NCI-H1417 treated with DMSO at 0.1 percent for 48 hours (cell line): ENCODE measurements at places on chromosomes 3 and 15.
A peak's percentile ranks its signal among the peaks of the same experiment; 100 is the strongest.

DNA sequence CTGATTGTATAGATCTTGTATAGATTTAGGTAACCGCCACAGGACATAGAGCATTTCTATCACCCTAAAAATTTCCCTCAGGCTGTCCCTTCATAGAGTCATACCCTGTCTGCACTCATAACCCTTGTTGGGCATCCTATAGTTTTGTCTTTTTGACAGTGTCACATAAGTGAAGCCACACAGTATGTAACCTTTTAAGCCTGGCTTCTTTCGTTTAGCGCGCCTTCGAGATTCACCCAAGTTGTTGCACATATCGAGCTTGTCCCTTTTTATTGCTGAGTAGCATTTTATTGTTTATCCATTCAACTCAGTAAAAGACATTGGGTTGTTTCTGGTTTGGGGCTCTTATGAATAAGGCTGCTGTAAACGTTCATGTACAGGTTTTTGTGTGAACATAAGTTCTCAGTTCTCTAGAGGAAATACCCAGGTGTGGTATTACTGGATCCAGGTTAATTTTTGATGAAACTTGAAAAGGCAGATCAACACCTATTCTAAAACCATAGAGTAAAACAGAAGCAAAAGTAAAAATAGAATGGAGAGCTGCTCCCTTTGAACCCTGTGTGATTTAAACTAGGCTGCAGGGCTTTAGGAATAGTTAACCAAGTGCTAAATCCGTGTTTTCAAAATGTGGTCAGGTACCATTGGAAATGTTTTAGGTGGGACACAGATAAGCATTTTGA, 49.5 kb downstream of the CD86 start:
- no peak for DNase-seq

DNA sequence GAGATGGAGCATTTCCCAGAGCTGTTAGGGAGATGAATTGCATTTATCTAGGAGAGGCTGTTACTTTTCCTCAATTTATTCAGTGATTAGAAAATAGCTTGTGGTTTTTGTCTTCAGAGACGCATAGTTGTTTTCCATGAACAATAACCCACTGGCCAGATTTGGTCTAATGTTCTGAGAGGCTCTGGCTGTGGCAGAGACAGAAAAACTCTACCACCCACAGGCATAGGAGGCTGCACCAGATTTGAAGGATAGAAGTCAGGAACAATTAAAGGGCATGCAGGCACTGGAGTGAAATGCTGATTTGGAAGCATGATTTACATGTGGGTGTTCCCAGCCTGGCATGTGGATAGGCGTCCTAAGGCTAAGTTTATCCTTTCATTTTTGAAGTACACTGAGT, 143.5 kb downstream of the NFKBIZ start:
- no peak for DNase-seq

GRCh38 chr3:178109691-178110090, 426.5 kb upstream of the KCNMB2 start:
- no peak for DNase-seq

GRCh38 chr15:45259796-45260195, 7.8 kb downstream of the SLC28A2 start:
- no peak for DNase-seq

DNA sequence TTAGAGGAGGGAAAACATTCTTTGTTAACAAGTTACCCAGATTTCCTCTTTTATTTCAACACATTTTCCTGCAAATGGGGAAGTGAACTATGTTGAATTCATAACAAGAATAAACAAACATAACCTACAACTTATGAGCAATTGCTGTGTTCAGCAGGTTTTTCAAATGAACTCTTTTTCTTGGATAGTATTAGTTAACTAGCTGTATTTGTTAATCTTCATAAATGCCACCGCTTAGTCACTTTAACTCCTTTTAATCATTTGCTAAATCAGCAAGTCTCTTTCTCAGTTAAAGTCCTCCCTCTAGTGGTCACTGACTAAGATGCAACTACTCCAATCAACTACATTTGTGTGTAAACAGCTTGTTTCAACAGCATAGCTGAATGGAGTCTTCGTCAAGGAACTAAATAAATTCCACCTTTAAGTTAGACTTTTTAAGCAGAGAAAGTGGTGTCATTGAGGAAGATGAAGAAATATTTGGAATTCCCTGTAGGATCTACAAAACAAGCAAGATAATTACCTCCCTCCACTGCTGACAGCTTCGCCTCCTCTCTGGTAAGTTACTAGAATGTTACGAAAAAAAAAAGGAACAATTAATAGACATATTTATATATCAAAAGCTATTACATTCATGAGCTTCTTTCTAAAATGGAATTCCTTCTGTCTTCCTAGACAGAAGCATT, 1122.0 kb downstream of the ROBO1 start:
- peak; percentile 41 for DNase-seq

DNA sequence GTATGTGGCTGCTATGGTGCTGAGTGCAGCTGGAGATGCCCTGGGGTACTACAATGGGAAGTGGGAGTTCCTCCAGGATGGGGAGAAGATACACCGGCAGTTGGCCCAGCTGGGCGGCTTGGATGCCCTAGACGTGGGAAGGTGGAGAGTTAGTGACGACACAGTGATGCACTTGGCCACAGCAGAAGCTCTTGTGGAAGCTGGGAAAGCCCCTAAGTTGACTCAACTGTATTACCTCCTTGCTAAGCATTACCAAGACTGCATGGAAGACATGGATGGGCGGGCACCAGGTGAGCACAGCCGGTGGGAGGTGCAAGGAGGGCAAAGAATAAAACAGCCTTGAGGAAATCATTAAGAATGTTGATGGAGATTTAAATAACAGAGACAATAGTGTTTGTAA, 2.9 kb downstream of the ADPRH start:
- DNase-seq: no peak

DNA sequence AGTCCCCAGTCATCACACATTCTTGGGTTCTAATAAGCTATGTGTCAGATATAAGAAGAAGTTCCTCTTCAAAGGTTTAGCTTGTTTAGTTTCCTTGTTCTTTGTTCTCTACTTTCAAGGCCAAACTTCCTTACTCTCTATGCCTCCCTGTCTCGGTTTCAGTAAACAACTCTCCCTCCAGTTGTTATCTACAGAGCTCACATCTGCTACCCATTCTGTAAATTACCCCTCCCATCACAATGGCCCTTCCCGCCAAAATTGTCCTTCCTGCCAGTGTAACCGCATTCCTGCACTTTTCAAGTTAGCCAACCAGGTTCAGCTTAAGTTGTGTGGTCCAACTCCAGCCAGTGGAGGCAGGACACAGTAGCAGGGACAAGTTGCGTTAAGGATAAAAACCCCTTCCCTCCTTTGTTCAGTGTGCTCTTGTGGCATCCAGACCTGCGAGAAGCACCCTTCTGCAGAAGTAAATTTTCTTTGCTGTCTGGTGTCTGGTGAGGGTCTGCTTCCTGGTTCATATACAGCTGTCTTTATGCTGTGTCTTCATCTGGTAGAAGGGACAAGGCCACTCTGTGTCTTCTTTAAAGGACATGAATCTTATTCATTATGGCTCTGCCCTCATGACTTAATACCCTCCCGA, 342.1 kb upstream of the GRM7 start:
- DNase-seq: no peak

GRCh38 chr3:64456674-64457073, 231.1 kb downstream of the ADAMTS9 start:
- DNase-seq: no peak

DNA sequence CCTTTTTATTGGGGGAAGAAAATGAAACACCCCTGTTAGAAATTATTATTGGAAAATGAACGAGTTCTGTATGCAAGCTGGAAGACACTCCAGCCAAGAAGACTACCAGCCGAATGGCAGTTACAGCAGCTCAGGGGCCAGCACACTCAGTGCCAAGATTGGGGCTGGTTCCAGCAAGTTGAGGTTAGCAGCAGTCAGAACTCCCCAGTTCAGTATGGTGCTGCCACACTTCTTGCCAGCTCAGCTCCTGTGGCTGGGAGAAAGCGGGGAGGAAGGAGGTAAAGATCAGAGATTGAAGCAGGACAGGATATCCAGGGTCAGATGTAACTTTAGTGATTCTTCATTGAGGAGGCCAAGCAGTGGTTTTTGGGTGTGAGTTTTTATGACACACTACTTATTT, 280.2 kb upstream of the NR2E3 start:
- DNase-seq: no peak

DNA sequence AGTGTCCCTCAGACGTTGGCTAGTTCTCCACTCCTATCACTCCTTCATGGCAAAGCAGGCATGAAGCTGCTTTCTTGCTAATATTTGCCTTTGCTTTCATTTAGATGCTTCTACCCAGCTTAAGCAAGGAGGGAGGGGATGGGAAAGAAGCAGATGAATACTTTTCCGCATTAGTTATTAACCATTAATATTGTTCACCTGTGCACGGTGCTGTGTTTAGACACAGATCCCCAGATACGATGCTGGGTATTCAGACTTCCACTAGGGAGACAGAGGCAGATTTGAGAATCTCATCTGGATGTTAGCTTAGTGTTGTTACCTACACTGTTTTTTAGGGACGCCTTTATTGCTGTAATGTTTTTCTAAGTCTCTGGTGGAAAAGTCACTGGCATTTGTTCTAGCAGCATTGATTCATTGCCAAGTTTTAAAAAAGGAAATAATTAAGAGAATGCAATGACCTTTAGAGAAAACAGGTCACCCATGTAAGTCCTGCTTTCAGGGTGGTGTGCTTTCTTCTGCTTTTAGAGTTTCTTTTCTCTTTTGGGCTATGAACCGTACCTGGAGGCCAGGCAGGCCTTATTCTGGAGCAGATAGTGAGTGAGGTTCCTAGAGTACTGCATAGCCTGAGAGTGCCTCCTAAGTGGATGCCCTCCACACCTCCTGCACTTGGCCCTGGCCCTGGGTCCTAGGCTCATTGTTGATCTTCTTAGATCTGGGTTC, 55.5 kb downstream of the MYZAP start:
- no peak for DNase-seq

GRCh38 chr15:22978691-22979237, 1.4 kb downstream of the CYFIP1 start:
- no peak for DNase-seq

GRCh38 chr3:53850895-53851294, 4.5 kb downstream of the IL17RB start:
- no peak for DNase-seq

DNA sequence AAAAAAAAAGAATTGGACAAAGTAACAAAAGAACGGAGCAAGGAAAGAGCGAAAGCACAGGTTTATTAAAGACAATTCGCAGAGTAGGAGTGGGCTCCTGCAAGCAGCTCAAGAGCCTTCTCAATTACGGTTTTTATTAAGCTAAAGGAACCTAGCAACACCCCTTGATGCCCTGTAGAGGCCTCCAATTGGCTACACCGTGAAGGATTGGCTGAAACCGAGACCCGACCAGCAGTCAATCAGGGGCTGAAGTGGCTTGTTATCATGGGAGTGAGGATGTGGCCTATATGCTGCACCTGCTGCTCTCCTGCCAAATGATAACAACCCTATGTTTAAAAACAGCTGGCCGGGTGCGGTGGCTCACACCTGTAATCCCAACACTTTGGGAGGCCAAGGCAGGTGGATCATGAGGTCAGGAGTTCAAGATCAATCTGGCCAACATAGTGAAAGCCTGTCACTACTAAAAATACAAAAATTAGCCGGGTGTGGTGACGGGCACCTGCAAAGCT, 20.4 kb upstream of the AP3B2 start:
- no peak for DNase-seq

- DNase-seq: no peak
Observed at GRCh38 chr15:88049506-88049905, 207.0 kb downstream of the NTRK3 start.

DNA sequence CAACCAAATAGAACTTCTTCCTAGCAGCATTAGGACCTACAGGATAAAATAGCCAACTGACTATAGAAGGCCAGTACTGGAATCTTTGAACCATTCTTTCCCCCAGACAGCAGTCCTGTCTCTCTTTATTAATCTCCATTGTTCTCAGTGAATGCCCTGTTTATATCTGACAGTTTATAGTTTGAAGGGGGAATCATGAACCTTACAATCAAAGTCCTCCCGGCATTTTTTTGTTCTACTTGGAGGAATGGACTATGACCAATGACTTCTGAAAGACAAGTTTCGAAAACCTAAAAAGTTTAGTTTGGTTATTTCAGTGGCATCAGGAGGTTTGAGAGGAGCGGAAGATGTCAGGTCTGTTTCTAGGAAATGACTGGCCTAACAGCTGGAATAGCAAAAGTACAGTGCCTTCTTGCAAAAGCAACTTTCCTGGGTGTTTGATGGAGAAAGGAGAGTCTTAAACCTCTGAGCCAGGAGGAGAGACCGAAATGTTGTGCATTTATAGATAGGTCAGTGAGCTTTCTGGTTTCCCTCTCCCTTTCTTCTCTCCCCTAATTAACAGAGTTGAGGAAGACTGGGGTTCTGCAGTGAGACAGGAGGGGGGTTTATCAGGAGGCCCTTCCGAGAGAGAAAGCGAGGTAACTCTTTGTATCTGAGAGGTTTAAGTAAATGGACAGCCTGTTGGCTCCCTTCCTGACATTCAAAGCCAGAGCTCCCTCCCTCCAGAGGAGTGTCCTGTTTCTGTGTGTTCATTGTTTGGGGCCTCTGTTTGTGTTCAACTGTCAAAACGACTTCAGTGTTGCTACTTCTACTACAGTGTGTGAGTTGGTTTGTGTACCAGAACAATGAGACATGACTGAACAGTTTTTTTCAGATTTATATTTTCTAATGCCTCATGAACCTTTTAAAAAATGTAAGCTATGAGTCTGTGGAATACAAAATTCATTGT, 383.0 kb upstream of the RARB start:
- no peak for DNase-seq

DNA sequence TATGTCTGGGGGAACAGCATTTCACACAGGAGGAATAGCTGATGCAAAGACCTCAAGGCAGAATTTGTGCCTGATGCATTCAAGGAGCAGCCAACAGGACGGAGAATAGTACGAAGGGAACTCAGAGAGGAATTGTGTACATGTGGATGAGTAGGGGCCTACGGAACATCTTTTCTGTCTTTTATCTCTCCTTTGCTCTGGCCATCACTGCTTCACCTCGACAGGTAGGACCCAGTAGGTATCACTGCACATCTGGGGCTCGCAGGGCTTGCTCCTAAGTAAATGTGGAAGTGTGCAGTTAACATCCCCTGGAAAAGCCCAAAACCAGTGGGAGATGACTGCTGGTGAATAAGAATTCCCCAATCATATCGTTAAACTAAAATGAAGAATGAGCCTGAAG, 56.4 kb upstream of the POU1F1 start:
- DNase-seq: no peak

DNA sequence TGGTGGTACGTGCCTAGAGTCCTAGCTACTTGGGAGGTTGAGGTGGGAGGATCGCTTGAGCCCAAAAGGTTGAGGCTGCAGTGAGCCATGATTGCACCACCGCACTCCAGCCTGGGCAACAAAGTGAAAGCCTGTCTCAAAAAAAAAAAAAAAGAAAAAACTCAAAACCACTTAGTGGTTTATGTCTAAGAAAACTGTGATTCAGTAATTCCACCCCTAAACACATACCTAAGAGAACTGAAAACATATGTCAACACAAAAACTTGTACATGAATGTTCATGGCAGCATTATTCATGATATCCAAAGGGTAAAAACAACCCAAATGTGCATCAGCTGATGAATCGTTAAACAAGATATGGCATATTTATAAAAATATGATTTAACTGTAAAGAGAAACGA, 14.3 kb downstream of the SPG21 start:
- no peak for DNase-seq

- no peak for DNase-seq
Observed at GRCh38 chr3:30615615-30616346, 9.4 kb downstream of the TGFBR2 start.

GRCh38 chr3:22371607-22372291, 620.7 kb upstream of the ZNF385D start:
- DNase-seq: no peak
